ENCODE measurements at places on chromosomes 1 and 21.

DNA sequence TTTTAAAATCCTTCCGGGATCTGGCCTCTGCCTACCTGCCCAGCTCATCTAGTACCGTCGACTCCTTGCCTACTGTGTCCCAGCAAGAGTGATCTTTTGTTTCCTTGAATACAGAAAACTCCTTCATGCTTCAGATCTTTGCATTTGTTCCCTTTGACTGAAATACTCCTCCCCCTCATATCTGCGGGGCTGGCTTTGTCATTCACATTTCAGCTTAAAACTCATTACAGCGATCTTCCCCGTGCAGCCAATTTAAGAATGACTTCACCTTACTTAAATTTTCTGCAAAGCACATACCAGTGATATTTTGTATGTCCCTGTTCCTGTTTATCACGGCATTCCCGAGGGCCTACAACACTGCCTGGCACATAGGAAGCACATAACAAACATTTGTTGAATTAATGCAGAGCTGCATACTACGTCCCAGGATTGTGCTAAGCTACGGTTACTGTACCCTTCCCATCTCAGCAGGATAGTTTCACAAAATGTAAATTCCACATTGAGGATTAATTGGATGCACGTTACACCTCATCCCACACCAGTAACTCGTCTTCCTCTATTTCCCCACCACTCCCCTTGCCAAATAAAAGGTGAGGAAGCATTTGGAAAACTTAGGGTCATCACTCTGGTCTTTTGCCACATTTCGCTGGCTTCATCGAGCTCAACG, 837 bp upstream of the DESI2 start:
- no peaks in the 10 kb centered on the region for H3K27me3 ChIP-seq
- no peak overlapping the region for H3K27ac ChIP-seq
- H3K36me3 ChIP-seq, result no peaks in the 10 kb centered on the region
- H3K4me1 ChIP-seq, result peaks cover 5% of the 10 kb centered on the region
- peak overlapping the region; percentile 27 for H3K4me3 ChIP-seq
- no peak for DNase-seq

DNA sequence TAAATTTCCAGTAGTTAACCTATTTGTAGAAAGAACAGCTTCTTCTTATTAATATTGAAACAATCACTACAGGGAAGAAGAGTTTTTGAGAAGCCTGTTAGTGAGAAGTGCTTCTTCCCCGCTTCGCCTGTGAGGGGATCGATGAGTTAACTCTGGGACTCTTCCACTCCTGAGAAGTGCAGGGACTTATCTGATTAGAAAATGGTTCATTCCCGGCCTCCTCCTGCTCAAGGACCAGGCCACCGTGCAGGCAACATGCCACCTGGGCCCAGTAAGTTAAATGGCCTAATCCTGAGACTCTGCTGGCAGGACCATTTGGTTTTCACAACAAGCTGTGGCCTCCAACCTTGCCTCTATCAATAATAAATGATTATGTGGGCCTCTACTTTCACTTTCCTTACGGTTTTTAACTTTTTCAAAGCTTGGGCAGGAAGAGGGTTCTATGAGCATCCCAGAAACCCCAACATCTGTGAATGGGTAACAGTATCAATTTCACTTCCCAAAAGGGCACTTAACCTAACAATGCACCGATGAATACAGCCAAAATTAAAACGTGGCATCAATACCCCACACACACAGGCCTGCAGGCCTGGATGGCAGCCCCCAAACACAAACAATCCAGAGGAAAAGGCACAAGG, 33.1 kb downstream of the SIPA1L2 start:
- no peaks in the 10 kb centered on the region for H3K36me3 ChIP-seq
- no peak overlapping the region for H3K27ac ChIP-seq
- DNase-seq, result peak; percentile 90
- no peak overlapping the region for H3K4me3 ChIP-seq

GRCh38 chr1:21232044-21232443, 55.3 kb upstream of the EIF4G3 start:
- no peaks in the 10 kb centered on the region for H3K27me3 ChIP-seq
- no peak overlapping the region for H3K4me3 ChIP-seq
- DNase-seq, result peak; percentile 67
- H3K4me1 ChIP-seq, result no peaks in the 10 kb centered on the region

- H3K27ac ChIP-seq, result no peak overlapping the region
- H3K4me3 ChIP-seq, result no peak overlapping the region
- DNase-seq, result no peak
- H3K4me1 ChIP-seq, result peaks cover 4% of the 10 kb centered on the region
- H3K36me3 ChIP-seq, result peaks cover 10% of the 10 kb centered on the region
These were observed 5.5 kb downstream of the PPOX start for GRCh38 chr1:161171696-161172095.

- H3K36me3 ChIP-seq, result no peaks in the 10 kb centered on the region
- H3K27me3 ChIP-seq, result no peaks in the 10 kb centered on the region
- no peak overlapping the region for H3K4me3 ChIP-seq
- DNase-seq, result no peak
- no peak overlapping the region for H3K27ac ChIP-seq
These were observed 53.6 kb downstream of the WARS2 start for GRCh38 chr1:119086830-119087229.

DNA sequence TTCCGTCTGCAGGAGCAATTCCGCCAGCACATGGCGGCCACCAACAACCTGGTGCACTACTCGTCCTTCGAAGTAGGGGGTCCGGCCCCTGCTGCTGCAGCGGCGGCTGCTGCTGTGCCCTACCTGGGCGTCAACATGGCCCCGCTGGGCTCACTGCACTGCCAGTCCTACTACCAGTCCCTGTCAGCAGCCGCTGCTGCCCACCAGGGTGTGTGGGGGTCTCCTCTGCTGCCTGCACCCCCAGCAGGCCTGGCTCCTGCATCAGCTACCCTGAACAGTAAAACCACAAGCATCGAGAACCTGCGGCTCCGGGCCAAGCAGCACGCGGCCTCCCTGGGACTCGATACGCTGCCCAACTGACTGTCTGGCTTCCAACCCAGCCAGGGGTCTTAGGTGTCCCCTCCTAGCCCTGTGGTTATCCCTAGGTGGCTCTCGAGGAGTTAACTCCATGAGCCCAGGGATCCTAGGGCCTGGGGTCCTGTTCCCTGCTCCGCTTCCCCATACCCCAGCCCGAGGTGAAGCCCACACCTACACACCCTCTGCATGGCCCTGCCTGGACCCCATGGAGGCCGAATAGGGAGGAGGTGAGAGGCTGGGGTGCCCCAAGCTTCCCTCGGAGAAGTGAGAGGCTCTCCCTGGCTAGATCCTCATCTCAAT, 22.6 kb downstream of the DMBX1 start:
- H3K4me3 ChIP-seq, result no peak overlapping the region
- no peak for DNase-seq
- H3K27ac ChIP-seq, result no peak overlapping the region
- no peaks in the 10 kb centered on the region for H3K36me3 ChIP-seq
- H3K27me3 ChIP-seq, result no peaks in the 10 kb centered on the region

DNA sequence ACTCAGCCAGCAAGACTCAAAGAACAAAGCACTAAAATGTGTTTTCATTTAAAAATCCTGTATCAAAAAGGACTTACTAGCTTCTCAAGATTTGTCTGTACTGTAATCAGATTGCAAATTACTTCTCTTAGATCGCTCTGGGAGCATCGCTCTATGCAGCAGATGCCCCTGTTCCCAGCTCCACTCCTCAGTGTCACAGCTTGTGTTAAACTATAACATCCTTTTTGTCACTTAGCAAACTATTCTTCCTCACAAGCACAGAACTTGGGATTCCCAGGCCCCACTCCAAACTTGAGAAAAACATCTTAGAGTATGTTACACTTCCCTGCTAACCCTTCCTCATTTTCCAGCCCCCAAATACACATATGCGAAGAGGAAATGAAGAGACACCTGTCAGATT, 85.1 kb upstream of the CHRM3 start:
- no peak for DNase-seq
- H3K4me1 ChIP-seq, result no peaks in the 10 kb centered on the region
- no peaks in the 10 kb centered on the region for H3K27me3 ChIP-seq
- no peaks in the 10 kb centered on the region for H3K36me3 ChIP-seq

DNA sequence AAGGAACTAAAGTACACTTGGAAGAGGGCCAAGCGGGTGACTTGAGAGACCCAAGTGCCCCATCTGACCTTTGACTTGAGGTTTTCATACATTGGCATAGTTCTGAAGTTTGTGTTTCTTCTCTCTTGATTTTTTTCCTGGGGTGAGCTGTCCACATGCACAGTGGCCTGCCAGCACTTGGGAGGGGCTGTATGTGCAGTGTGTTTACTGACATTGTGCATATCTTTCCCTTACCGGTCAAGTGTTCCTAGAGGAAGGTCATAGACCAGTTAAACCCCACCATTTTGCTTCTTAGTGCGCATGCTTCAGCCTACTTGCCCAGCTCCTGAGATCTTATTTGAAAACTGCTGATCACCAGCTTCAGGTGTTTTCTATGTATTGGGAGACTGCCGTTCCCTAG, 435.2 kb upstream of the KAZN start:
- no peak overlapping the region for H3K27ac ChIP-seq
- no peaks in the 10 kb centered on the region for H3K27me3 ChIP-seq
- no peak for DNase-seq

GRCh38 chr1:38872401-38873026, 634 bp downstream of the MYCBP start:
- no peaks in the 10 kb centered on the region for H3K27me3 ChIP-seq
- H3K4me1 ChIP-seq, result peaks cover 2% of the 10 kb centered on the region
- H3K36me3 ChIP-seq, result no peaks in the 10 kb centered on the region

DNA sequence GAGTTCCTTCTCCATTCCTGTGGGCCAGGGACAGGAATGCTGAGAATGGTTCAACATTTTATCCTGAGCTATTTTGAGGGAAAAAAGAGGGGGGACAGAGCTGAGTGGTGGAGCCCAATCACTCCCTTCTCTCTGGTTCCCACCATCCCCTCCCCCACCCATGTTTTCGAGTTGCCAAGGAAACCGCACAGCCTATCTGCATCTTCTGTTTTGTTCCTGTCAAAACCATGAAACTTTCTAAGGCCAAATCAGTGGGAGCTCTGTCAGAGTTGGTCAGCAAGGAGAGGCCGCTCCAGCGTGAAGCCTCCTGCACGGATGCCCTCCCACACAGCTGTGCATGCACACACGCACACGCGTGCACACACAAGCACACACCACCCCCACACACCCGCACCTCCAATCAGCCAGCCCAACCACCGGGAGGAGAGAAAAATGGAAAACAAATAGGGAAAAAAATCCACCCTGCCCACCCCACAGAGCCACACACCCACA, 54.5 kb upstream of the ATP2B4 start:
- no peak overlapping the region for H3K4me3 ChIP-seq
- no peak overlapping the region for H3K27ac ChIP-seq
- H3K36me3 ChIP-seq, result no peaks in the 10 kb centered on the region
- DNase-seq, result peak; percentile 93
- peaks cover 1% of the 10 kb centered on the region for H3K4me1 ChIP-seq

DNA sequence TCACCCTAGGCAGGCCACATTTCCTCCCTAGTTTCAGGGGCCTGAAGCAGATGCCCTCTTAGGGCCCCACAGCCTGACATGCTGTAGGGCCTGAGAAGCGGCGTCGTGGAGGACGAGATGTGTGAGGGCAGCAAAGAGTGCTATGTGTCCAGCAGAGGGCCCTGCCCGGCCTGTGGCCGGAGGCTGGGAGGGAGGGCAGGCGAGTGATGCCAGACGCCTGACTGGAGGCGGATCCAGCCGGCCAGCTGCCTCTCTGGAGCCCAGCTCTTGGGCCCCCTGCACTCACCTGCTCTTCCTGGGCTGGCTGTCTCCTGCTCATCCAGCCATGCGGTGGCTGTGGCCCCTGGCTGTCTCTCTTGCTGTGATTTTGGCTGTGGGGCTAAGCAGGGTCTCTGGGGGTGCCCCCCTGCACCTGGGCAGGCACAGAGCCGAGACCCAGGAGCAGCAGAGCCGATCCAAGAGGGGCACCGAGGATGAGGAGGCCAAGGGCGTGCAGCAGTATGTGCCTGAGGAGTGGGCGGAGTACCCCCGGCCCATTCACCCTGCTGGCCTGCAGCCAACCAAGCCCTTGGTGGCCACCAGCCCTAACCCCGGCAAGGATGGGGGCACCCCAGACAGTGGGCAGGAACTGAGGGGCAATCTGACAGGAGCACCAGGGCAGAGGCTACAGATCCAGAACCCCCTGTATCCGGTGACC, at the start of gene GPR37L1:
Gene GPR37L1 (plus strand): TSS at position 279 of the 697 bp plus-strand sequence. CDS start 47 bp downstream, at position 326.
- peak; percentile 82 for DNase-seq
- no peaks in the 10 kb centered on the region for H3K4me1 ChIP-seq
- H3K36me3 ChIP-seq, result no peaks in the 10 kb centered on the region
- no peaks in the 10 kb centered on the region for H3K27me3 ChIP-seq
- no peak within 1 kb of the TSS for H3K4me3 ChIP-seq

- H3K27ac ChIP-seq, result no peak overlapping the region
- H3K4me1 ChIP-seq, result no peaks in the 10 kb centered on the region
- H3K27me3 ChIP-seq, result no peaks in the 10 kb centered on the region
- no peak for DNase-seq
- H3K36me3 ChIP-seq, result no peaks in the 10 kb centered on the region
These were observed 65.6 kb downstream of the TEX35 start for GRCh38 chr1:178578541-178578940.

DNA sequence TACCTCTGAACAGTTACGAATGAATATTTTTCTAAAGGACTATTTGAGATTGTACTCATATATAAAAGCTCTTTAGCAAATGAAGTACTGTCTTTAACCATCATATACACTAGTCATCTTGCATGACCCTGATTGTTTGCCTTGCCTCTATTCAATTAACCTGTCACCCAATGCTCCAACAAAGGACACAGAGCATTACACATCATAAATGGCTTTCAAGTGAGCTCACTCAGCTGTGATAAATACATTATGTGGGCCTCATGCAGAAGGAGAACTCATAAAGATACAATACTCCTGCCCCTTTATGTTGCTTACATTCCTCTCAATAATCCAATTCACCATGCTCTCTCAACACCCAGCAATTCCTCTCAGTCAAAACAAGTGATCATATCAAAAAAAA, 993.0 kb upstream of the PRMT6 start:
- H3K4me1 ChIP-seq, result no peaks in the 10 kb centered on the region
- no peaks in the 10 kb centered on the region for H3K36me3 ChIP-seq
- no peak overlapping the region for H3K4me3 ChIP-seq

DNA sequence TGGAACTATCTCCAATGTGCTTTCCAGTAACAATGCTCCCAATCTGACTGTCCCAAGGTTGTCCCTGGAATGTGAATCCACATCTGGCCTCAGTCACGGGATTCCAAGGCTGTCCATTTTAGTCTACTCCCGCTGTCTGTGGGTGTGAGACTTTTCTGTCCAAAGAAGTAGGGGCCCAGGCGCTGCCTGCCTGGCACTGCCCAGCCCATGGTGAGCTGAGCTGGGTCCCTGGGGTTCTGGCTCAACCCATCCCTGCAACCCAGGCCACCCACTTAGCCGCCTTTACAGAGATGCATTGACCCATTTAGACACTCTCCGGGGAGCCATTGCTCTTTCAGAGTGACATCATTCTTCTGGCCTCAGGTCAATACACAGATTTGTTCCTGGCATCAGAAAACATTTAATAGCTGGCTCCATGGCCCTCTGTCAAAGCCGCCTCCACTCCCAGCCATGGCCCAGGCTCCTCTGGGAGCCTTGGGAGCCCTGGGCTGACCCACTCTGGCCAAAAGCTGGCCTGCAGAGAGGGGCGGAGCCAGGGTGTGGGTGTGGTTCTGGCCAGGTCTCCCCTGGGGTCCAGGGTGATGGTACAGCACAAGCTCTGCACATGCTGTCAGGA, 47.2 kb upstream of the PAX7 start:
- no peak for DNase-seq
- H3K4me1 ChIP-seq, result no peaks in the 10 kb centered on the region
- no peak overlapping the region for H3K4me3 ChIP-seq
- no peaks in the 10 kb centered on the region for H3K27me3 ChIP-seq
